ENCODE measurements at places on chromosomes 7 and 10.

- no peak for DNase-seq
These were observed 81.3 kb upstream of the UNC5B start for GRCh38 chr10:71131096-71131495.

DNA sequence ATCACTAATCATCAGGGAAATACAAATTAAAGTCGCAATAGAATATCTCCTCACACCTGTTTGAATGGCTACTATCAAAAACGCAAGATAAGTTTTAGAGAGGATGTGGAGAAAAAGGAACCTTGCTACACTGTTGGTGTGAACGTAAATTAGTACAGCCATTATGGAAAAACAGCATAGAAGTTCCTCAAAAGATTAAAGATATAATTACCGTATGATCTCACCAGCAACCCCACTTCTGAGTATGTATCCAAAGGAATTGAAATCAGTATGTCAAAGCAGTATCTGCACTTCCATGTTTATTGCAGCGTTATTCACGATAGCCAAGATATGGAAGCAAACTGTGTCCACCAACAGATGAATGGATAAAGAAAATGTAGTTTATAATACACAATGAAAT is 164.4 kb downstream of the ZNF365 start:
- no peak for DNase-seq

- peak; percentile 32 for DNase-seq
These were observed 115.7 kb downstream of the TPK1 start for GRCh38 chr7:144720149-144720548.

GRCh38 chr10:121637437-121637836 is 39.2 kb upstream of the FGFR2 start:
- DNase-seq, result no peak

DNA sequence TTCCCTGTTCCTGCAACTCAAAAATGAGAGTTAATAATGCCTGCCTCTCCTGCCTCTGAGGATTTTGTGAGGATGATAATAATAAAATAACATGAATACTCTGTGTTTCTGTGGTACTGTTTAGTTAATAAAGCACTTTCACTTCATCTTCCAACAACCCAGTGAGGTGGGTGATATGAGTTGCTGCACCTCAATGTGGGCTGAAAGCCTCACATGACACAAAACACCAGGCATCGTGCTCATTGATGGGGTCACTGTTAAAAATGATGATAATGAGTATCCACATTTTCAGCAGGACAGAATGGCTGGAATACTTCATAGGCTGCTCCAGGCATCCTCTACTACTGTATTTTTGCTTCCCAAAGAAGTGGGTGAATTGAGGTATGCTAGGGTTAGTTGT is 222.8 kb upstream of the NRP1 start:
- DNase-seq, result no peak

DNA sequence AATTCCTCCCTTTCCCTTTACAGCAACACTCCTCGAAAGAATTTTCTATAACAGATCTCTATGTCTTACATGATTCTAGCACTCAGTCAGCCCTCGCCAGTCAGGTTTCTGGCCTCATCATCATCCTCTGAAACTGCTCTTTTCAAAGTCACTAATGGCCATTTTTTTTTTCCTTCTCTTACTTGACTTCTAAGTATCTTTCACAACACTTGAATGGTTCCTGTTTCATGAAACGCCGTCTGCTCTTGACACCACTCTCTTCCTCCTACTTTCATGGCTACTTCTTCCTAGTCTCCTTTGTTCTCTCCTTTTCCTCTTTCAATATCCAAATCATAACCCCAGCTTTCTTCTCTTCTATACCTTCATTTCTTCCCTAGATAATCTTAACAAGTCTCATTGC is 100.5 kb upstream of the NRP1 start:
- no peak for DNase-seq

- DNase-seq, result no peak
These were observed 1213.1 kb downstream of the DNAJB9 start for GRCh38 chr7:109782806-109783205.

DNA sequence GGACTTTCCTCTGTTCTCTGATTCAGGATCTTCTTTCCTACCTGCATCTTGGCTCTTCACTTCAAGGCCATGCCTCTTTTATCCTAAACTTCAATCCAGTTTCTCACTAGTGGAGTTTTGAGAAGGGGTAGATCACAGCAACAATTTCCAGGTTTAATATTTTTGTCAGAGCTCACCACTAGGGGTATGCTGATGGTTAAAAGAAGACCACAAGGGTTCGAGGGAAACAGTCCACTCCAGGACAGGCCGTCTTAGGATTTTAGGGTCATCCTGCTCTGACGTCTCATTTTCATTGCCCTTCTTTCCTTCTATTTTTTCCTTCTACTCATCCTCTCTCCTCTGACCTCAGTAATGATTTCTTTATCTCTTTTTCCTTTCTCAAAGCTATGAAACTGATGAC is 11.3 kb downstream of the STAG3 start:
- DNase-seq, result no peak

DNA sequence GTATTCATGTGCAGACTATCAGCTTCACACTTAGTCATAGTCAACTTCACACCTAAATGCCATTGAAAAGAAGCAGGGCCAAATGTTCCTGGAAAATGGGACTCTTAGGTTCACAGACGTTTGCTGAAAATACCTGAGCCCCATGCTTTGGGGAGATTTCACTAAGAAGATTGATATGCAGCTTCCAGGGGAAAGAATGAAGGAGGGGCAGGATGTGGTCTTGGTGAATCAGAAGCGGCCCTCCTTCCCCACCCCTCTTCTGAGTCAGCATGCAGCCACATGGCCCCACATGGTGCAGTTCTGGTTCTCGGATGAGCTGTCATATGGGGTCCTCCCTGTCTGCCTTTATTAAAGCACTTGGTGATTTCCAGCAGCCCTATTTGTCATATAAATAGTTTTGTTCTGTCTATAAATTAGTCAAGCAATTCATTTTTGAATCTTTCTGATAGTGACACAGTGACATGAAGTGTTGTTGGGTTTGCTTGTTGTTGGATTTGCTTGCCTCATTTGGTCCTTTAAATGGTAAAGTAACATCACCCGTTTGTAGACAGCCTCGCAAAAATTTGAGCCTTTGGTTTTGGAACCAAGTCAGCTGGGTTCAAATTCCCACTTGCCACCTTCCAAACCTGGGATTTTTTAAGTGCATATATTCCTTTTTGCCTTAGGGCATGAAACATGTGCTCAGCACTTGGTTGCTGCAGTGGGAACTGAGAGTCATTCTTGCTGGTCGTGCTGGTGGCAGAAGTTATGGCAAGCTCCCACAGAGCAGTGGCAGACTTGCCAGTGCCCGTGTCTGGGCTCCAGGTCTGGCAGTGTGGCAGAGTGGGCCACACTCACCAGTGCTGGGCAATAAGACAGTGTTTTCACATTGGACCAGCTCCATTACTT is 68.1 kb upstream of the CDK6 start:
- DNase-seq, result peak; percentile 97

DNA sequence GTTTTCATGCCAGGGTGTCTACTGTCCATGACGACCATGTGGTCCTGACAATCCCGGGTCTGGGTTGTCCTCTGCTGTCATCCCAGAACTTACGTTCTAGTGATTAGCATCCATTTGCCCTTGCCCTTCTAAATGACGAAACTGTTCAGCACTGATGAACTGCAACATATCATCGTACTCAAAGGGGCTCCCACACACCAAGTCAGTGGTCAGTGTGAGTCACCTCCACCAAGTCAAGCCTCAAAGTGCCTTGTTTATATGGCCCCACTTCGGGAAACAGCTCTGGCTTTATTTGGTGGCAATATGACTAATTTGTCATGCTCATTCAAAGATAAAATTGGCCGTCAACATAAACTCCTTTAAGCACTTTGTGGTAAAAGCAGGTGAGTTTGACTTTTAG is 110.7 kb downstream of the FRMD4A start:
- no peak for DNase-seq

- DNase-seq, result peak; percentile 17
These were observed 30.5 kb downstream of the TACC2 start for GRCh38 chr10:122019414-122019975.

DNA sequence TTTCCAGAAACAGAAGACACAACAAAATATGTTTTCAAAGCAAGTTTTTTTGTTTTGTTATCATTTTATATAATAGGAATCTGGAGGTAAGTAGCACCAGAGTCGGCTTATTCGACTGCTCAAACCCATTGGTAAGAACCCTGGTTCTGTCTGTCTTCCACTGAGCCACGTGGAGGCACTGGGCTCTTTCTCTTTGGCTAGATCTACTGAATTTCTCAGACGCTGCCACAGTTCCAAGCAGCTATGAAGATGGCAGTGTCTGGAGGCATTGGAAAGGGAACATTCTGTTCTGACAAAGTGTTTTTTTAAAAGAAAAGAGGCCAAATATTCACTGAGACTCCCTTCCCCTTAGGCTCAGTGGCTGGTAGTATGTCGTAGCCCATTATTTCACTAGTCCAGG is 338.8 kb downstream of the NRG3 start:
- no peak for DNase-seq

DNA sequence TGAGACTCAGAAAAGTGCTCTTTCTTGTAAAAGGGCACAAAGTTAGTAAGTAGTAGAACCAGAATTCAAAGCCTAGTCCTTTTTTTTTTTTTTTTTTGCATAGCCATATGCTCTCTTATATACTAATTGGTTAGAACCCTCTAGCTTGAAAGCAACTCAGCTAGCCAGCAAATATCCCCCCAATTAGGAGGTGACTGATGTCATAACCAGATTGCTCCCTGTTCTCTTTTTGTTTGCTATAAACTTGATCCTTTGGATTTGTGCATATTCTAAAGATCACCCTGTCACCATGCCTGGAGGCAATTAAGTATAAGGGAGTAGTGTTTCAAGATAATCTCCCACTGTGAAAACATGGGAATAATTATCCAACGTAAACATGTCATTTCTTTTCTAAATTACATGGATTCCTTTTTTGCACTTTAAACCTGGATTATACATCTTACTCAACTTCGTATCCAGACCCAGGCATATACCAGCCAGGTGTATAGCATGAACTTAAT is 963.4 kb downstream of the CNTNAP2 start:
- no peak for DNase-seq

DNA sequence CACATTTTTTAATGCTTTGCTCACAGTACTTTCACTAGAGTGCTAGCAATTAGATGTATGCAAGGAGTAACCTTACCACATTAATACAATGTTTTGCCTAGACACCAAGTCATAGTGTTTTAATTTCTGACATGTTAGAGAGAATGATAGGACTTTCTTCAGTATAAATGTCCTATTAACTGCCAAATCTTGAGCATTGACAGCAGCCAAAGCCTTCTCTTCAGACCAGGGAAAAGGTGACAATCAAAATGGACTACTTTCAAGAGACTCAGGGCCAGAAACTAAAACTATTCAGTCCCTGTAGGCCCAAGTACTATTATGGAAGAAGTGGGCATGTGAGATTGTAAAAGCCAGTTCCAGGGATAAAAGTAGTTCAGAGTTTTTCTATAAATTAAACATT is 201.4 kb upstream of the PCDH15 start:
- DNase-seq, result no peak

DNA sequence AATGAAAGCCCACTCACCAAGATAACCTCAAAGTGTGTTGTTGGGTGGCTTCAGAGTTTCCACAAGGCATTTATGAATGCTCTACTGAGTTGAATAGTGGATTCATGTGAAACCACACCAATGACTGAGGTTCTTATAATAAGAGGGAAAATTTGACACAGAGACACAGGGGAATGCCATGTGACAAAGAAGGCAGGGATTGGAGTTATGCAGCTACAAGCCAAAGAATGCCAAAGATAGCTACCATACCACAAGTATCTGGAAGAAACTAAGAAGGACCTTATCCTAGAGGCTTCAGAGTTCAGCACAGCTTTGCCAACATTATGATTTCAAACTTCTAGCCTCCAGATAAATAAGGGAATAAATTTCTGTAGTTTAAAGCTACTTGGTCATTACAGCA is 68.0 kb upstream of the PCDH15 start:
- DNase-seq, result no peak

DNA sequence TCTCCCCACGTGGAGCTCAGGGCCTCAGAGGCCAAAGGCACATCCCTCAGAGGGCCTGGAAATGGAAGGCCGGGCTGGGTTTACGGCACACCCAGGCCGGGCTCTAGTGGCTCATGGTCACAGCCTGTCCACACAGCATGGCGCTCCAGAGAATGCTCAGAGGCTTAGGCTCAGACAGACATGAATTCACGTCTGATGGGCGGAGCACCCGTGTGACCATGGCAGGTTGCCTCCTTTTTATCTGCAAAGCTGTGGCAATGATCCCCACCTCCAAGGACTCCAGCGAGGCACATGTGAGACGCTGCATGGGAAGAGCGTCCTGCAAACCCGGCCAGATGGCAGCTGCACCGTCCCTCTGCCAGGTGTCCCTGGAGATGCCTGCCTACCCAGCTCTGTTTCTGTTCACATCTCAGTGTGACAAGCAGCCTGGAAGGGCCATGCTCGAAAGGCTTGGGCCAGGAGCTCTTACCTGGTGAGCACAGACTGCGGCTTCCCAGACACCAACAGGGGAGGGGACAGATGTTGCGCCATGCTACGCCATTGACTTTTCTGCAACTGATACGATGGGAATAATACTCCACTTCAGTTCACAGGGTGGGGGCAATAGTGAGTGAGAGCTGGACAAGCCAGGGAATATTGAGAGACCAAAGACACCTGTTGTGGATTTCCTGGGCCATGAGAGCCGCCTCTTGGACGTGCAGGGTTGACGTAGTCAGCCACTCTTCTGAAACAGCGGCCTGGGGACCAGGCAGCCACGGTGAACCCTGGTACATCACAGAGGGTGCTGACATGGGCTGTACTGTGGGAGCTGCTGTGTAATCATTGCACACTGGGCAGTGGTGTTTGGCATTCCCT is 34.4 kb upstream of the FAM20C start:
- DNase-seq, result no peak

GRCh38 chr10:12740813-12741212 is 260.7 kb downstream of the CCDC3 start:
- DNase-seq, result no peak

GRCh38 chr10:100819424-100819823 is 74.0 kb downstream of the PAX2 start:
- DNase-seq, result no peak

GRCh38 chr10:72912736-72913135 is 19.2 kb downstream of the OIT3 start:
- DNase-seq, result no peak

DNA sequence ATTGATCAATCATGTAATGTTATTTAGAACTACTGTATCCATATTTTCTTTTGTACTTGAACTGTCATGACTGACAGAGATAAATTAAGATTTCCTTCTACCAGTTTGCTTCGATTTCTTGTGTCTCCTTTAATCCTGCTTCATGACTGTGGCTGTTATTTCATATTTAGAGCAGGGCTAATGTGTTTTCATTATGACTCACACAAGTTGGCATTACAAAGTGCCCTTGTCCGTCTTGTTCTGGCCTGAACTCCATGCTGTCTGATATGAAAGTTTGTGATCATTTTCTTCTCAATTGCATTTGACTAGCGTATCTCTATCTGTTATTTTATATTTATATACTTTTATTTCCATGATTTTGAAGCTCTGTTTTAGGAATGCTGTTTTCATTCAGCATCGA is 344.1 kb upstream of the PRKCQ start:
- DNase-seq, result no peak

- DNase-seq, result no peak
These were observed 64.1 kb upstream of the RAB18 start for GRCh38 chr10:27440021-27440420.

Measured in keratinocyte (primary cell).